ENCODE measurements at places on chromosomes 4 and X.
A peak's percentile ranks its signal among the peaks of the same experiment; 100 is the strongest.

GRCh38 chr4:146178126-146178525 is 2.6 kb downstream of the LSM6 start:
- DNase-seq, result no peak

DNA sequence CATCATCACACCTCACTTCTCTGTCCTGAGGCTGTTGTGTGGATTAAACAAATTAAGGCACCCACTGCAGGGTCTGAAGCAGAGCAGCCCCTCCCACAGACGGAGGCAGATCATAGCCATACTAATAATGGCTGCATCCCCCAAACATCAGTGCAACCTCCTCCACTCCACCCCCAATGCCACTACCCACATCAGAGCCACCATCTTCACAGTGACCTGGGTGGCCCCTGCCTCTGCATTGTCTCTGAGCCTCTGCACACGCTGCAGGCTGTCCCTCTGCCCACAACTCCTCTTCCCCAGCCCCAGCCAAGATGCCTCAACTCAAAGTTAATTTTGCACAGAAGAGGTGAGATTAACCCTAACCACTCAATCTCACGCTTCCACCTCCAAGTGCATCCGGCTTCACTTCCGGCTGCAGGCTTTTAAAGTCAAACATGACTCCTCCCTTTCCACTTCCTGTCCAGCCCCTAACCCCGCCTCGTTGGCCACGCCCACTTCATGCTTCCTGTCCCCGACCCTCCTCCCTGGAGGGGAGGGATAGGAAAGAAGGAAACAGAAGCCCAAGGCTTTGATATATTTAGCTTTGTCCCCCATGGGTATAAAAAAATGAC is 22.7 kb downstream of the JAKMIP1 start:
- DNase-seq, result no peak

DNA sequence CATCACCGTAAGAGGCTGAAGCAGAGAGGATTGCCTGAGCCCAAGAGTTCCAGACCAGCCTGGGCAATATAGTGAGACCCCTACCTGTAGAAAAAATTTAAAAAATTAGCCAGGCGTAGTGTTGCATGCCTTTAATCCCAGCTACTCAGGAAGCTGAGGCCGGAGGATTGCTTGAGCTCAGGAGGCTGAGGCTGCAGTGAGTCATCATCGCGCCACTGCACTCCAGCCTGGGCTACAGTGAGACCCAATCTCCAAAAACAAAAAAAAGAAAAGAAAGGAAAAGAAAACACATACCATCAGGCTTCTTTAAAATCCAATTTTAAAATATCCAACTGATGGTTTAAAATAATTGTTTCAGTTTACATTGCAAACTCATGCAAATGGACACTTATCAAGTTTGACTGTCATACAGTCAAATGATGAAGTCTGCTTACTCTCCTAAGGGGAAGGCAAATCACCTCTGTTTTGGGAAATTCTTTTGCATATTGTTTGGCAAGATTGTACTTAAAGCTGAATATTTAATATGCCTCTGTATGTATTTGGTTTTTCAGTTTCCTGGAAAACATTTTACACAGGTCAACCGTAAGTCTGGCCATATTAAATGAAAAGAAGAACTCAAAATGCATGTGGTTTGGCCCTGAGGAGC is 23.7 kb upstream of the TENM3 start:
- DNase-seq, result no peak

- no peak for DNase-seq
These were observed 8.7 kb downstream of the RXFP1 start for GRCh38 chr4:158530381-158530780.

DNA sequence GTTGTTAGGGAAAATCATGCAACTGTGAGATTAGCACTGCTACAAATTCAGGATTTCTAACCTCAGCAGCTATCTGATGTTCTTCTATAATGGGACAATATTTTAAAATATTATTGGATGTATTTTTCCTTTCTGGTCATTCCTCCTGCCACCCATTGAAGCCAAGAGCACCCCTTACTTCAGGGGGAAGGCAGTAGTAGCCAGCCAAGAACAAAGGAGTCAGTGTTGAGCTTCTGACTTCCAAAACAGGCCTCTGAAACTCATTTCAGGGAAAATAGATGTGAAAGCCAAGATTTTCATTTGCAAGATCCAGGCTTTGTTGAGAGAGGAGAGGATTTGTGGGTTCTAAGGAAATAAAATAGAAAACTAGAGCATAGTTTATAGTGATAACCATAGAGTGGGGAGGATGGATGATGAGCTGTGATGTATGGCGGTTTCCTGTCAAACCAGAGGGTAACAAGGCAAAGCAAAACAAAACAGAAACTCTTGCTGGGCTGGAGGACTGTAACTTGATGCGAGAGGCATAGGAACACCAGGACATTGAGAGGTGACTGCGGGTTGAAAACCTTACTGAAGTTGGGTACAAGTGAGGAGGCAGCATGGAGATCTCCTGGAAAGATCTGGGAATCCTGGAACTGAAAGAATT is 173.7 kb upstream of the LEF1 start:
- no peak for DNase-seq

GRCh38 chrX:40966213-40966820 is 118.9 kb upstream of the USP9X start:
- no peak for DNase-seq

DNA sequence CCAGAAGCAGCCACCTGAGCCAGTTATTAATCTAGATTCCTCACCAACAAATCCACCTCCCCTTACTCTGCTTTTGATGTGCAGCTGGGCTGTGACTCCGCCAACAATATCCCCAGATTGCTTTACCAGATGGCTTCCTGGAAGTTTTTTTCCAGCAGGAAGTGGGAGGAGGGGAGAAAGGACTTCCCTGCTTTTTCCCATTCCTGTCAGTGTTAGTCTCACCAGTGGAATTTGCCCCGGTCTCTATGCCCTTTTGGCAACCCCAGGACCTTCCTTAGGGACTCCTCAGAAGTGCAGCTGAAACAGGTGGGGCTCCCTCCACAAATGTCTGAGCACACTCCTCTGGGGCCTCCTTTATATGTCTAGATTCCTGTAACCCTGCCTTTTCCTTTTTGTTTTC is 465.2 kb upstream of the IGFBP7 start:
- DNase-seq, result peak; percentile 72

DNA sequence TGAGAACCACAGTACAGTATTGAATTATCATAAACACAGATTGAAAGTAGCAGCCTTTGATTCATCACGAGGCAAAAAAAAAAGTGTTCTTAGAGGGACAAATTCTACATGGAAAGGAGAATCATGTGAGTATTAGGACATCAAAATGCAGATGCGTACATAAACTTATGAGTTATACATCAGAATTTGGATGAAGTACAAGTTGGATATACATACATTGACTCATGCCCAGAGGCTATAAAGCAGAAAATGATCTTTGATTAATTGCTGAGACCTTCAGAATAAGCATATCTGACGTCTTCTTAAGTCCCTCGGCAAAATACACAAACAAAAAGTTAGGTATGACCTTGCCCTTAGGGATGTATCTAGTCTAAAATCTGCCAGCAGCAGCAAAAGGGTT is 206.4 kb downstream of the LDB2 start:
- no peak for DNase-seq

GRCh38 chr4:8913121-8913857 is 41.6 kb upstream of the HMX1 start:
- no peak for DNase-seq

GRCh38 chrX:101803451-101803850 is 128.4 kb downstream of the ZMAT1 start:
- no peak for DNase-seq

- no peak for DNase-seq
These were observed 209.0 kb downstream of the BCOR start for GRCh38 chrX:39888730-39889129.

GRCh38 chr4:915595-915994 is 16.5 kb downstream of the GAK start:
- no peak for DNase-seq

- DNase-seq, result no peak
These were observed 16.1 kb upstream of the HPF1 start for GRCh38 chr4:169773889-169774288.

GRCh38 chr4:172857026-172857425 is 311.6 kb upstream of the GALNT7 start:
- DNase-seq, result no peak

GRCh38 chrX:31071262-31071661 is 579 bp downstream of the FTHL17 start:
- no peak for DNase-seq

GRCh38 chr4:86685401-86685800 is 91.3 kb downstream of the PTPN13 start:
- no peak for DNase-seq

GRCh38 chr4:176971576-176972115 is 178.9 kb upstream of the VEGFC start:
- DNase-seq, result no peak

- DNase-seq, result no peak
These were observed 10.8 kb upstream of the RHOH start for GRCh38 chr4:40185830-40186664.

- no peak for DNase-seq
These were observed 123.3 kb upstream of the STIM2 start for GRCh38 chr4:26737385-26737784.

Data from left hindlimb (tissue), 1 donor.